T follicular helper cell (primary cell): ENCODE measurements at places on chromosomes 12 and 14.

DNA sequence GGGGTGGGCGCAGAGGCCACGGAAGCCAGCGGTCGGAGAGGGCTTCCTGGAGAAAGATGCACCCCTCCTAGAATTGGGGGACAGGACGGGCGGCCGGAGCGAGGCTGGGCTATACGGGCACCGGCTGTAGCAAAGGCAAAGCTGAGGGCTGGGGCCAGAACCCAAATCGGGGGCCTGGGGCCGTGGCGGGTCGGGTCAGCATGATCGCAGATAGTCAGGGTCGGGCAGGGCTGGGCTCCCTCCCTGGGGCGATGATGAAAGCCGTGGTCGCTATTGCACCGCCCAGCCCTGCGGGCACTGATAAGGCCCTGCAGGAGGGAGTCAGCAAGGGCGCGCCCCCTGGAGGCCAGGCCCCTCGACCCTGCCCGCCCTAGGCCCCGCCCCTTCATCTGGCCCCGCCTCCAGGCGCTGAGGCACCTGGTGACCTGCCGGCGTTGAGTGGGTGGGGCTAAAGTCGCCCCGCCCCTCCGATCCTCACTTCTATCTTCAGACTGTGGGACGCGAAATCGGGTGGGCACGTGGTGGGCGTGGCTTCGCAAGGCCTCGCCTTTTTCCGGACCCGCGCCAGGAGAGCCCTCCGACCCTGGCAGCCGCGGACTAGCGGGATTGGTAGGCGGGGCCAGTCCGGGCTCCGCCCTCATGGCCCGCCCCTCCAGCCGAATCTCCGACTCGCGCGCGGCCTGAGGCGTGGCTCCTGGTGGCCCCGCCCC, 419 bp upstream of the SH2B3 start:
- peak; percentile 98 for DNase-seq

DNA sequence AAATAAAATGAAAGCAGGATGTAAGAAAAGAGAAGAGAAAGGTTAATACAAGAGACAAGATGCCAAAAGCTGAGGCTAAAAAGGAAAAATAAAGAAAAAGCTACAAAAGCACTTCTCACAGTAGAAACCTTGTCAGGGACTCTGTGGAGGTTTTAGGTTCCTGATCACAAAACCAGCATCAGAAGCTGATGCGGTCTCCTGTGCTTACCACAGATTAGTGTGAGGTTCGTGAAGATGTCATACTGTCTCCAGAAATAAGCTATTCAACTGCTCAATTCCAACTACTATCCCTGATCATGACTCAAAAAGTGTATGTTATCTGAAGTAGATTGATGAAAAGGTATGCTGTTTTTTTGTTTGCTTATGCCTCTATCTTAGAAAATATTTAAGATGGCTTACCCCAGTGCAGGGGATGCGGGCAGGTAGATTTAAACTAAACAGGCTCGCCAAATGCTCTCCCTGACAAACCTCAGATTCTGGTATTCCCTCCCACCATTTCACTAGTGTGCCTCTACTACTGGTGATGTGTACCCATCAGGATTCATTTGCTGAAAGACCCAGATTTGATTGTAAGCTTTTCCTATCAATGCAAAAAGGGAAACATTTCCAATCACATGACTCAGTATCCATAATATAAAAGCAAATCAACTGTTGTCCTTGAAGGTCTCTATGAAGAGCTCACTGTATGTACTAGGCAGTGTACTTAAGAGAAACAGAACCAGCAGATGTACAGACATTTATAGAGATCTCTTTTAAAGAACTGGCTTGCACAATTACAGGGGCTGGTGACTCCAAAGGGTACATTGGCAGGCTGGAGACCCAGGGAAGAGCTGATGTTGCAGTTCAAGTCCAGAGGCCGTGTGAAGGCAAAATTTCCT, 169.5 kb upstream of the FOXN3 start:
- no peak for DNase-seq

DNA sequence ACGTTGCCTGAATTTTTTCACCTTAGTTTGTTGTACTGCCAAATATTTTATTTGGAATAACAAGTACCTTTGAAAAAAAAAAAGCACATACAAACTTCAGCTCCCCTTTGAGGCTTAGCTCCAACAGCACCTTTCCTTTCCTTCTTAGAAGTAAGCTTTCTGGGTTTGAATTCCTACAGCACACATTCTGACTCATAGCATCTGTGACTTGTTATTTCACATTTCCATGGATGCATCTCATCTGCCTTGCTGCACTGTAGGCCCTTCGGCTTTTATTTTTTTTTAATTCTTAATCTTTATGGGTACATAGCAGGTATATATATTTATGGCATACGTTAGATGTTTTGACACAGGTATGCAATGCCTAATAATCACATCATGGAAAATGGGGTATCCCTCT, 7.2 kb downstream of the LGALS3 start:
- DNase-seq: no peak

DNA sequence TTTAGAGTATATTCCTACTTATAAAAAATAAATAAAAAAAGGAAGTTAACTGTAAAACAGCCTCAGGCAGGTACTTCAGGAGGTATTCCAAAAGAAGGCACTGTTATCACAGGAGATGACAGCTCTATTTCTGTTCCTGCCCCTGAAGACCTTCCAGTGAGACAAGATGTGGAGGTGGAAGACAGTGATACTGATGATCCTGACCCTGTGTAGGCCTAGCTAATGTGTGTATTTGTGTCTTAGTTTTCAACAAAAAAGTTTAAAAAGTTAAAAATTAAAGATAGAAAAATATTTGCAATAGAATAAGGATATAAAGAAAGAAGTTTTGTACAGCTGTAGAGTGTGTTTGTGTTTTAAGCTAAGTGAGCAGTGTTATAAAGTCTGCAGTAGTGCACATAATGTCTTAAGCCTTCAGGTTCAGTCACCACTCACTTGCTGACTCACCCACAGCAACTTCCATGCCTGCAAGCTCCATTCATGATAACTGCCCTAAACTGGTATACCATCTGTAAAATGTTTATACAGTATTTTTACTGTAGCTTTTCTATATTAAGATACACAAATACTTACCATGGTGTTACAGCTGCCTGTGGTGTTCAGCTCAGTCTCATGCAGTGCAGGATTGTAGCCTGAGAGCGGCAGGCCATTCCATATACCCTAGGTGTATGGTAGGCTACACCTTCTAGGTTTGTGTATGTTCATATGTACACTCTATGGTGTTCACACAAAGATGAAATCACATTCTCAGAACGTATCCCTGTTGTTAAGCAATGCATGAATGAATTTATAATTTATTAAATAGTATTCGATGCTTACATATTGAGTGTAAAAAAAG, 121.1 kb downstream of the ANO6 start:
- no peak for DNase-seq

- DNase-seq: no peak
Observed at GRCh38 chr12:1213618-1214205, 222.7 kb downstream of the ERC1 start.

GRCh38 chr14:46581036-46581671, 70.4 kb downstream of the RPL10L start:
- DNase-seq: no peak

- no peak for DNase-seq
Observed at GRCh38 chr12:63752841-63753240, 26.9 kb upstream of the RXYLT1 start.

GRCh38 chr14:103315351-103315911, 18.6 kb upstream of the EIF5 start:
- DNase-seq: no peak

DNA sequence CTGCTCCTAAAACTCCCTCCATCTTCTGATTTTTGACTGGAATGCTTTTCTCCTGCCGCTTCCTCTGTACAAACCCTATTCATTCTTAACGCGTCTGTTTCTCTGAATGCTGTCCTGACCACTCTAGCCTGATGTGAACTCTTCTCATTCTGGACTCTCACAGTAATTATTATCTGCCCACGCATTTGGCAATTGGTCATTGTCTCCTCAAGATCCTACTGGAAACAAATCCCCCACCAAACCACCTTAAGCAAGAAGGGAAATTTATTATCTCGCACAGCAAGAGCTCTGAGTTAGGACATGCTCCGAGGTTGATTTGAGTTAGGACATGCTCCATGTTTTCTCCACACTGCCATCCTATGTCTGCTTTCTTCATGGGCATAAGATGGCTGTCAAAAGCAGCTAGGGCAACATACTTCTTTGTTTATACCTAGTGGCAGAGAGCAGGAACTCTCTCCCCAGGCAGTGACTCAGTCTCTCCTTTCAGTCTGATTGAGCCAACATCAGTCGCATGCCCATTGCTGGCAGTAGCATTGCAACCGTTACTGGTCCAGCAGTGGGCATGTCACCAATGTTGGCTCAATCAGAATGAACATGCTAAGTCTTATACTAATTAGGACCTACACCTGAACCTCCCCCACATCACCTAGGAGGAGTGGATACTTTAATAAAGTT, 102.2 kb downstream of the SSPN start:
- no peak for DNase-seq

DNA sequence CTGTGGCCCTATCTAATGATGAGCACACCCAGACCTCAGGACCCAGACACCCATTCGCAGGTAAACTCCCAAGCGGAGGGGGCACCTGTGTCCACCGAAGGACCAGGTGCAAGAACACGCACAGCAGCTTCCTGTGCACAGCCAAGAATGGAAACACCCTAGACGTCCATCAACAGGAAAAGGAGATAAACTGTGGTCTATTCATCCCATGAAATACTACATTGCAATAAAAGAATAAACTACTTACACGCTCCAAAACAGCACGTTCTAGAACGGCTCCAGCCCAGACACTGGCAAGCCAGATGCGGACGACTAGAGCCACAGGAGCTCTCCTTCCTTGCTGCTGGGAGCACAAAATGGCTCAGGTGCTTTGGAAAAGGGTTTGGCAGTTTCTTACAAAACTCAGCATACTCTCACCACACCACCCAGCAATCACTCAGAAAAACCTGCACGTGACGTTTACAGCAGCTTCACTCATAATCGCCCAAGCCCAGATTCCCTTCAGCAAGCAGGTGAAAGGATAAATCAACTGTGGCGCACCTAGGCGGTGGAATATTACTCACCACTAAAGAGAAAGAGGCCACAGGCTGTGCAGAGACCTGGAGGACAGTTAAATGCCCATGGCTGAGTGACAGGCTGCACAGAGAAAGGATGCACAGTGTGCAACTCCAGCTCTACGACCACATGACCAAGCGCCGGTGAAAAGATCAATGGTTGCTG, 21.0 kb downstream of the BRF1 start:
- DNase-seq: no peak

GRCh38 chr12:95214466-95214865, 2.8 kb downstream of the FGD6 start:
- DNase-seq: no peak

- DNase-seq: no peak
Observed at GRCh38 chr12:38527631-38528030, 211.1 kb downstream of the ALG10B start.

DNA sequence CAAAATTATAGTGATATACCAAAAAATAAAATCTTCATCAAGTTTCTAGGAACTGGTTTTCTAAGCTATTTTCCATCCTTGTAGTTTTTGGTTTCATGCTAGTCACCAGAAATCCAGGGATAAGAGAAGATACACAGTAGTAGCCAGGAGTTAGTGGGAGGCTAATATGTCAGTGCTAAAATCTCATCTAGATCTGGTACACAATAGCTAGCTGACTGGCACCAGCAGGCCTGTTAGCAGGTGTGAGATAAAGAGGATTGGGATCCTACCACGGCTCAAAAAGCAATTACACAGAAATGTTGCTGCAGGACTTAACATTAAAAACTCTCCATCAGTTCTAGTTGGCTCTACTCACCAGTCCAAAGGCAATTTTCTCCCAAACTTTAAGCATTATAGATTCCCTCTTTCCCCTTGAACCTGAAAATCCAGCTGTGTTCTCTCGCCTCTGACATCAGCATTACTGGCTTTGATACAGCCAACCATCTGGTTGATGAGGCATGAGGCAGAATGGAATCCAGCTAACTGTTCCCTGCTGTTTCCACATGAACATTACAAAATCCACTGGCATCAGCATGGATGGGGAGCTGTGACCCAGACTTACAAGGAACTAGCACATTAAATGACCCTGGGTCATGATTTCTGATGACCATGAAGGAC, 41.8 kb upstream of the CCDC196 start:
- DNase-seq: no peak

DNA sequence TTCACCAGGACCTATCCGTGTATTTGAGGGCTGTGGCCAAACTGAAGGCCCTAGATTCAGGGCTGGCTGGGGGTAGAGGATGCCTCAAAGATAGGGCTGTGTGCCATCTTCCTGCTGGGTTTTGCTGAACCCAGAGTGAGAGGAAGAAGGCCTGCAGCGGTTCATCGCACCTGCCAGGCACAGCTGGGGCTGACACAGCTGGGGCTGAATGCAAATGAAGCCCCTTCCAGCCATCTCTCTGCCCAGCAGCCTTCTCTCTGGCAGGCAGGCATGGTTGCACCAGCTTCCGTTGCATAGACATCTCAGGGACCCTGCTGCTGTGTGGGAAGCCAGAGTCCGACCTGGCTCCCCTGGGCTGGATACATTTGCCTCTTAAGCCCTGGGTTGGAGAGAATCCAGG, 152.4 kb downstream of the TSPAN9 start:
- DNase-seq: no peak
